ENCODE measurements at places on chromosomes 11 and 22.

- no peak for DNase-seq
These were observed 106.1 kb upstream of the CLMP start for GRCh38 chr11:123301013-123301591.

DNA sequence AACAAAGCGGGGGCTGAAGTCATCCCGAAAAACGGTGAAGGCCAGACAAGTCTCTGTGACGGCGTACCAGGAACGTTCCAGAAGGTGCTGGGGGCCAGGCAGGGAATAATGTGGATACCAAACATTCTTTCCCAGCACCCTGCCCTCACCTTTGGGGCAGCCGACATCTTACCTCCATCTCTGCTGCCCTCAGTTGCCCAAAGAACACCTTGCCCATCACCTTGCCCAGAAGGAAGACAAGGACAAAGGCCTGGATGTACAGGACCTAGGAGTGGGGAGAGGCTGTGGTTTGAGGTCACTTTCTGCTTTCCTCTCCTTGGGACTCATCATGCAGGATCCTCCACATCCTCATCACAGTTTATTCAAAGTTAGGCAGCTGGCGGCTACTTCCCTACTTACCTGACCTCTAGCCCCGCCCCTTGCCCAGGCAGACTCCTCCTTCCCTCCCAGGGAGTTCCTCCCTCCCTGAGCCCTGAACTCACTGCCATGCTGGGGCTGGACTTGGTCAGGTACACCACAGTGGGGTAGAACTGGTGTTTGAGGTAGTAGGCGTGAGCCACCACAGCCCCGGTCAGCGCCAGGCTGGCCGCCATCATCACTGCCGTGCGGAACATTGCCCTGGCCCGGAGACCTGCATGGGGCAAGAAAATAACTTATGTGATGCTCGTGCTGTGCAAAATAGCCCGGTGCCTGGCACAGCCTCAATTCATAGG, 1.2 kb downstream of the SYVN1 start:
- DNase-seq: no peak

- no peak for DNase-seq
These were observed 86.9 kb upstream of the WNT11 start for GRCh38 chr11:76293189-76293631.

GRCh38 chr11:74092425-74092824, 78.4 kb downstream of the C2CD3 start:
- DNase-seq: no peak

DNA sequence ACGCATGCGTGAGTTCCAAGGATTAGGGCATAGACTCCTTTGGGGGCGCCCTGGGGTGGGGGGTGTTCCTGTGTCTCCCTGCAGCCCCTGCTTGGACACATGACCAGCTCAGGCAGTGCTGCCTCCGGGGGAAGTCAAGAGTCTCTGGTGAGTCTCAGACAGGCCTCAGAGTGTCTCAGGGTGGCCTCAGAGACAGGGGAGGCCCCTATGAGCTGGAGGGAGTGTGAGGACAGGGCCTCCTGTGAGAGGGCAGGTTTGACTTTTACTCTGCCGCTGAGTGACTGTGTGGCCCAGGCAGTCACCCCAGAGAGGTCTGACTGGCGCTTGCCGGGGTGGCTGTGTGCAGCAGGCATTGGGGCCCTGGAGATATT, 41.2 kb upstream of the KCNQ1OT1 start:
- no peak for DNase-seq

DNA sequence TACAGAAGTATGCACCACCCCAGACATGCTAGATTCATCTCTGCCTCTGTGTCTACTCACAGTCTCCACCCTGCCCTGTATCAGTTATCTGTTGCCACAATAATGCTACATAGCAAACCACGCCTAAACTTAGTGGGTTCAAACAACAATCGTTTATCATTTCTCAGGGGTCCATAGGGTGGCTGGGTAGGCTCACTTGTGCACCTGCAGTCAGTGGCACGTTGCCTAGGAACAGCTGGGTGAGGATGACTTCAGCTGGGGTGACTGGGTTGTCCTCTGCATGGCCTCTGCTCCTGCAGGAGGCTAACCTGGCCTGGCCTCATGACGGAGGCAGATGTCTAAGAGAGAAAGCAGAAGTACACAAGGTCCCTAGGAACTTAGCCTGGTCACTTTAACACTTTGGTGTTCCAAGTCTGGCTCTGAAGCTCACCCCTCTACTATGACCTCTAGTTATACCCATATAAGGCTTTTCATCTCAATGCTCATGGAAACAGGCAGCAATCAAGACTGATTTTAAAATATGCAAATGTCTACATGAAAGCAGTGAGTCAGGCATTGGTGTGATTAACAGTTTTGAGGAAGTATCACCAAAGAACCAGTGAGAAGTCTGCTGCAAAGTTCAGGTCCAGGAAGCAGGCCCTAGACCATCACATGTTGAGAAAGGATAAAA, 10.7 kb downstream of the OLFML1 start:
- DNase-seq: no peak

GRCh38 chr22:23453277-23453676, 126.8 kb downstream of the IGLL1 start:
- no peak for DNase-seq

- DNase-seq: no peak
These were observed 38.6 kb upstream of the LRRC32 start for GRCh38 chr11:76708972-76709660.

GRCh38 chr11:66420671-66421476, at the start of gene NPAS4:
TSS of gene NPAS4 (plus strand) at chr11:66421035. CDS start at chr11:66421180, 145 bp downstream.
- no peak for DNase-seq

DNA sequence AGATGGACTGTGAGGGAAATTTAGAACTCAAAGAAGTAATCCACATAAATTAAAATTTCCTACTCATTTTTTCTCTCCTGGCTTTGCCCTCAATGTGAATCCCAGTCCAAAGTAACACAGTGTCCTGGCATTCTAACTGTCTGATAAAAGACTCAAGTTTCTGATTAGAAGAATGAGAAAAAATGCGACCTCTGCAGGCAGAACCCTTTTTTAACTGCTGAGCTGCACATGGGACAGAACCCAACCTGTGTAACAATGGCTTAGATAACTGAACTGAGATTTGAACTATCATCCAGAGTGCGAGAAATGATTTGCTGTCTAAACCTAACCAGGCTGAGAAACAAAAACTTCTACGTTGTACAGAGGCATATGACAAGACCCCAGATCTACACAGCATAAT, 385.6 kb upstream of the LRRC4C start:
- DNase-seq: no peak

DNA sequence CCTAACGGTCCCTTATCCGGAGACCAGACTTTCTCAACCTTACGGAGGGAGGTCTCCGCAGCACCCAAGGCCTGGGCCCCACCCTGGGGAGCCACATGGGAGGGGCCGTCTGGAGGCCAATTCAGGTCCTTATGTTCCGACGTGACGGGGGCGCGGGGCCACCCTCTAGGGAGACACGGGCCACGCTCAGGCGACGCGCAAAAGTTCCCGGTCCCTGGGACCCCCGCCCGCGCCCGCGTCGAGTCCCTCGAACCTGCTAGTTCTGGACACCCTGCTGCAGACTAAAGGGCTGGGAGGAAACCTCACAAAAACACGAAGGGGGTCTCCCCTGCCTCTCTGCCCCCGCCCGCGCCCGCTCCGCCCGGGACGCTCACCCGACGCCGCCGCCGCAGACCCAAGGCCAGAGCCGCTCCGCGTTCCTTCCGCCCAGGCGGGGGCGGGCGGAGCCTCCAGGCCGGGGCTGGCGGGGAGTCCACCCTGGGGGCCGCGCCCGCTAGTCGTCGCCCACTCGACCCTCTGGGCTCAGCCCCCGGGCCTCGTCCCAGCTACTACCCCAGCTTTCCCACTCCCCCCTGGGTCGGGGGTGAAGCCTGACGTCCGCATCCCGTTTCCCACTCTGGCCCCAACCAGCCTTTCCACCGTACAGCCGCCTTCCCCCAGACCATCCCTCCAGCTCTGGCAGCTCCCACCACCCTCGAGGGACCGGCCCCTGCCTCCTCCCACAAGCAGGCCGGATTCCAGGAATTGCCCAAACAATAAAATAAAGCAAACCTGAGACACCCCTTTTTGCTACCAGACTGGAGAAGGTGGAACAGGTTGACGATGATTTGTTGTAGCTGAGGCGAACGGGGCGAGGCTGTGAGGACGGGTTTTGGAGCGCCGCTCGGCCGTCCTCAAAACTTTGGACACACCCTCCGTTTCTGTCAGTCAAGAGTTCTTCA, 2.7 kb downstream of the RNH1 start:
- DNase-seq: no peak

GRCh38 chr11:111913997-111914396, 1.5 kb downstream of the HSPB2 start:
- peak; percentile 30 for DNase-seq

- DNase-seq: no peak
These were observed 18.6 kb upstream of the PARVB start for GRCh38 chr22:44005524-44005923.

Data from Daoy (cell line).